Left colon (tissue), 2 donors: ENCODE measurements at places on chromosomes 1 and 21. TPM values are rescaled to one million over a fixed set of nuclear protein-coding genes. Genes with fewer than 3 reads are reported as not detected.

Gene SPRR2G
- total RNA-seq, result not detected

Gene CASZ1
- 61.3 TPM for total RNA-seq

Gene CFHR2
- total RNA-seq, result not detected

GRCh38 chr1:67332653-67333529 is 25.2 kb downstream of the IL12RB2 start:
- no peak for DNase-seq

DNA sequence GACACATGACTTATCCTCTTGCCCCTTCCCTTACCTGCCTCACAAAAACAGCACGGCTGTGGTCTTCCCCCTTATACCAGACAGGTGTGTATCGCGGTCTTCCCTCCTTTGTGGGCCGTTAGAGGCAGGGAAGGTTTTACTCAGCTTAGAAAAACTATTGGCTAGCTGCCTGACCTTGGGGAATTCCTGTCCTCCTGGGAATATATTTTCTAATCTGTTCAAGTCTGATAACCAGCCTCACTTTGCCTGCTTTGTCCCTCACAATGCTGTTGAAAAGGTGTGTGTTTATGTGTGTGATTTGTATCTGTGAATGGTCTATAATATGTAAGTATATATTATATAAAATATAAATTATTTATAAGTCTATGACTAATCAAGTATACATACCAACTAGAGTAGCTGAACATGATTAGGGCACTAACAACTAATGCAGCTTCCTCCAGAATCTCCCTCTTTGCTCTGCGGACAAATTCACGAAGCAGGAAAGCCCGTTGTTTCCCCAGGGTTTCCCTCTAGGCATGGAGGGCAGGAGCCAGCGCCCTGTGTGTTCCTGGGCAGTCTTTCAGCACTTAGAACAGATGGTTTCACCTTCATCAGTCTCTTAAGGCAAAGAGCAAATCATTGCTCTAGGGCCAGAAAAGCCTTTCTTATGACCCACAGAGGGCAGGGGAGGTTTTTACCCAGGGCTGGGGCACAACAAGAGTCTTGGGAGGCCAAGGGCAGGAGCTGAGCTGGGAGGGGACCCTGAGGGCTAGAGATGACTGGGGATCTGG is 25.6 kb downstream of the SLC26A9 start:
- DNase-seq, result no peak

Gene CLCA4
- total RNA-seq, result 1,664 TPM

Gene ANGPTL7
- total RNA-seq, result 0.81 TPM
